ENCODE measurements at places on chromosomes 3 and 15. TPM values are rescaled to one million over a fixed set of nuclear protein-coding genes. Genes with fewer than 3 reads are reported as not detected.

THBS1 gene
- 171 TPM for total RNA-seq

GOLGA8J gene
- total RNA-seq: not detected

MINDY4B gene
- not detected for total RNA-seq

ZNF502 gene
- 15.0 TPM for total RNA-seq

GOLGA8R gene
- total RNA-seq: 0.62 TPM

MED12L gene
- total RNA-seq: 6.1 TPM

NRROS gene
- 1.2 TPM for total RNA-seq
